EH (cell line): ENCODE measurements at places on chromosomes 1 and 21.

DNA sequence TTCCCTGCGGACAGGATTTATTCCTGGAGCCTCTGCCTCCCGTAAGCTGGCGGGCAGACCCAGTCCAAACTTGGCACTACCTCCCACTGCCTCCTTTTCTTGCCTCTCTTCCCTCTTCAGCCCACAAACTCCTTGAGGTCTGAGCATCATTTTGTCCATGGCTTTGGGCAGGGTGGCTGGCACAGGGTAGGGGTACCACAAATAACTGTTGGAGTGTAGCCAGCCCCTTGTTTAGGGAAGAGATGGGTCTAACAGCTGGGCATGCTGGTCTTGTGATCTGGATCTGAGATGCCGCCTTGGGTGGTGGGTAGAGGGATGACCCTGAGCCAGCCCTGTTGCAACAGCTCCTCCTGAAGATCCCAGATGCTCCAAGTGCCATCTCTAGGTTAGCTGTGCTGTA is 71.4 kb upstream of the CLDN14 start:
- no peak for DNase-seq

DNA sequence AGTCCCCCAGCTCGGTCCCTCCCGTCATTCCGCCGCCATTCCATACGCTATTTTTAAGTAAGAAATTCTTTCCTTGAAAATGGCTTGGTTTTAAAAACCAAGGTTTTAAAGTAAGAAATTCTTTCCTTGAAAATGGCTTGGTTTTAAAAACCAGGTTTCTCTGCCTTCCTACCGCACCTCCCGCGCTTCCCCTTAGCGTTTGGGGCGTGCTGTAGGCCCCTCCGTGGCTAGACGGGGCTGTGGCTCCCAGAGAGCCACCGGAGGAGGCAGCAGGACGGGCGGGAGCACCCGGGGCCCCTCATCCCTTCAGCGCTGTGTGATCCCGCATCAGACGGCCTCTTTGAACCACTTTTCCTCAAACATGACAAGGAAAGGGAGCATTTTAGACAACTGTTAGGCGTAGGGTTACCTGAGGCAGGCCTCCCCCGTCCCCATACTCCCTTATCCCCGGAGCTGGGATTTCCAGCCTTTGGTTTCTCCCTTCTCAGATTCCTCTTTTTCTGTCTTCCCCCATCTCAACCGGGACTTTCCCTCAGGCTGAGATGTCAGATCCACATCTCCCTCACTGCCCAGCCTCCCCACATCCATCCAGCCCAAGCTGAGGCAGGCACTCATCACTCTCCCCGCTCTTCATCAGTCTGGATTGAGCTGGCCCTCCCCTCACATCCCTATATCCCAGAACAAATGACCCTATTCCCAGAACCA is 541 bp upstream of the CD58 start:
- DNase-seq = no peak

DNA sequence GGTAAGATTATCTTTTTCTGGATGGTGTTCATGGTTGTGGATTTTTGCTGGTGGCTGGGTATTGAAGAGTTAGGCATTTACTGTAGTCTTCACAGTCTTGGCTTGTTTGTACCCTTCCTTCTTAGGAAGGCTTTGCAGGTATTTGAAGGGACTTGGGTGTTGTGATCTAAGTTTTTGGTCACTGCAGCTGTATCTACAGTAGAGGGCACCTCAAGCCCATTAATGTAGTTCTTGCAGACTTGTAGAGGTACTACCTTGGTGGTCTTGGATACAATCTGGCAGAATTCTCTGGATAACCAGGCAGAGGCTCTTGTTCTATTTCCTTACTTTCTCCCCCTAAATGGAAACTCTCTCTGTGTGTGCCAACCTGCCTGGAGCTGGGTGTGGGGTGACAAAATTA is 155.8 kb upstream of the BRINP3 start:
- no peak for DNase-seq

- no peak for DNase-seq
Measured at GRCh38 chr1:166920561-166921475, 44.8 kb upstream of the TADA1 start.

GRCh38 chr1:27366113-27366410 is 699 bp downstream of the MAP3K6 start:
- DNase-seq = peak; percentile 86

- peak; percentile 57 for DNase-seq
Measured at GRCh38 chr1:147225193-147225730, at the start of gene FMO5. Gene FMO5, minus strand, starts transcription at chr1:147225339. Its CDS starts 310 bp downstream, at chr1:147225029.

GRCh38 chr21:33219300-33219699 is 10.4 kb upstream of the IFNAR2 start:
- DNase-seq = no peak
